CD4-positive, alpha-beta T cell treated with Interleukin-2 at 100 ng/mL for 4 hours (primary cell): ENCODE measurements at places on chromosomes 16 and 17.

DNA sequence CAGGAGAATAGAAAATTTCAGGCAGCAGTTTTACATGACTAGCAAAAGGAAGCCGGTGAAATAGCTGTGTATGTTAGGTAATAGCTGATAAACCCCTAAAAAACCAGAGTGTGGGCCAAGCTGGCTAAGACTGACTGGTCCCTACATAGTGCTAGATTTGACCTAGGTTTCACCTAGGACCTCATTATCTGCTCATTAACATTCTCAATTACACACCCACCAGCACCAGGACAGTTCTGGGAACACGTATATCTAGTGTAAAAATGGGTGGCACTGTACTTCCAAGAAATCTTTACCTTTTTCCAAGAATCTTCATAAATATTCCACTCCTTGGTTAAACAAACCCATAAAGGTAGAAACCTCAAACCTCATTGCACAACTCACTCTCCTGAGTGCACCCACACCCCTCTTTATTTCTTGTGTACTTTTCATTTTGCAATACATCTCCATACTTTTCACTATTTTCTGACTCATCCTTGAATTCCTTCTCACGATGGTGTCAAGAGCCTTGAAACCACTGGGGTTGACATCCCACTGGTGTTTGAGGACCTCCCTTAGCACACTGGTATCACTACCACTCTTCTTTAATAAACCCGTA, 262.7 kb upstream of the KCNJ16 start:
- DNase-seq = no peak

- DNase-seq = no peak
These were observed 16.0 kb upstream of the CMTM4 start for GRCh38 chr16:66712512-66712911.

DNA sequence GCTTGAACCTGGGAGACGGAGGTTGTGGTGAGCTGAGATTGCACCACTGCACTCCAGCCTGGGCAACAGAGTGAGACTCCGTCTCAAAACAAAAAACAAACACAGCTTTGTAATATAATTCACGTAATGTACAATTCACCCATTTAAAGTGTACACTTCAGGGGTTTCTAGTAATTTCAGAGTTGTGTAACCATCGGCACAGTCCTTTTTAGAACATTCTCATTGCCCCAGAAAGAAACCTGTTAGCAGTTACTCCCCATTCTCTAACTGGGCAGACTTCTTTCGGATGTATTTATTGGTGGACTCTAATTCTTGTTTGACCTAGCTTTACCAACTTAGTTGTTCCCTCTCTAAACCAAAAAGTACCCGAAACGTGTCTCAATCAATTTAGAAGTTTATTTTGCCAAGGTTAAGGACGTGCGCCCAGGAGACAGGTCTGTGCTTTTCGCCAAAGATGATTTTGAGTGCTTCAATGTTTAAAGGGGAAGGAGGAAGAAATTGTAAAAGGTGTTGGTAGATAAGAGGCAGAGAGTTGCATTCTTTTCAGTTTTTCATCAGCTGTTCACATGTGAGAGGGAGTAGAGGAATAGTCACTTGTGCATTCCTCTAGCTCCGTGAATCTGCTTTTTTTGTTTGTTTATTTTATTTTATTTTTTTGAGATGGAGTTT, 175.3 kb downstream of the PRKCA start:
- no peak for DNase-seq

DNA sequence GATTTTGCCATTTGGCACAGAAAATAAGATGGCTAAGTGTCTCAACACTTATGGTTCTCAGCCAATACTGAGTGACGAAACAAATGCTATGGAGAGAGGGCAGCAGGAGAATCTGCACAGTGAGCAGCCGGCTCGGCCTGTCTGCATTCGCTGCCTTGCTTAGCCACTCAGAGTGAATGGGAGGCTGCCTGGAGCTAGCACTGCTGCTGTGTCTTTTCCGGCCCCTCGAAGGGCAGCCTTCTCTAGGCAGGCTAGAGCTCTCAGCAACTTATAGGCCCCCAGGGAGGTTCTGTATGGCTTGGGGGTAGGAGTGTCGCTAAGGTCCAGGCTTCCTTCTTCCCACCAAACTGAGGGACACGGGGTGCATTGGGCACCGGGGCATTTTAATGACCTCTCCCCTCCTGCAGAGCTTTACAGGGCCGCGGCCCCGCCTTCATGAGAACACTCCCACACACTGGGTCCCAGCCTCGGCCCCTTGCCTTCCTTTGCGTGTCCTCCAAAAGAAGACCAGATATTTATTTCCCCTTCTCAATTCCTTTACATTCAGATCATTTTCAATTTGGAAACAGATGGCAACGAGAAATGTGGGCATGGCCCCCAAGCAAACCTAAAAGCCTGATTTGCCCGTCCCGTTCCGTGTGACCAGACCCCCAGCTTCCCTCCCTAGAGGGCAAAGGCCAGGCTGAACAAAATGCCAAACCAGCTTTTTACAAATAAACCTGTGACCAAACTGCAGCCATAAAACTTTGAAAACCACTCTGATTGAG, 670.9 kb downstream of the TOX3 start:
- no peak for DNase-seq

DNA sequence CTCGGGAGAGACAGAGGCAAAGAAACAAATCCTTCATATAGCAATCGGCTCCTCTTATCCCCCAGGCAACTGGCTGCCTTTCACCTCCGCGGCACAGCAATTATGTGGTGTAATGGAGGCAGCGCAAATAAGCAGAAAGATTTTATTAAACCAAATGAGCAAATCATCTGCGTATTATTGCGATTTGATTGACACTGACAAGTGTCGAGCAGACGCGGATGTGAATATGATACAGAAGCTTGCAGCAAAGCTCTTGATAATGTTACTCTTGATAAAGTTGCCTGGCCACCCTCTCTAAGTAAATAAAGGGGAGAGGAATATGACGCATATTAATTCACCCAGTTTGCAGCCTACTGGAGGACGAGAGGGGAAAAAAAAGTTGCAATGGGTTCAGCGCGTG, 26.5 kb upstream of the AKTIP start:
- DNase-seq = no peak

DNA sequence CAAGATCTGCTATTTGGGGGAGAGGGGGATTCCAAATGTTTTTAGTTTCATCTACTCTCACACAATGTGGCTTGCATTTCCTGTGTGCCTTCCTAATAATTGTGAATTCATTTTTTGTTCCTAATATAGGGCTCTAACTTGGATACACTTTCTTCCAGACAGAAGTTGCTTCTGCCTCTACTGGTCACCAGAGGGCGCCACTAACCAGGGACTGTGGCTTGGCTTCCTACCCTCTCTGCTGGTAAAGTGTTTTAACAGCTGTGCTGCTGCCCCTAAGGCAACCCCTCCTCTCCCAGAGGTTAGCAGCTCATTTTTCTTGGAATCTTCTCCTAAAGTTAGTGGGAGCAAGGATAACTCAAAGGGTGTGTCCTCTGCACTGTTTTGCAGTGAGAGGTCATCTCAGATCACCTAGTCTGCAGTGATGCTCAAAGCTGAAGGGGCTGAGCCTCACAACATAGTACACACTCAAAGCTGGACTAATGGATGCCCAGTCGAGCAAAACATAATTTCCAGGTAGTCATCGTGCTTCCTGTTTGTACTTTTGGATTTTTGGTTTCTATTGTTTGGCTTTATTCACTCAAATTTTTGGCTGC, 5.0 kb upstream of the PRSS54 start:
- peak; percentile 12 for DNase-seq

- no peak for DNase-seq
These were observed 6.7 kb downstream of the CBX8 start for GRCh38 chr17:79789943-79790804.

GRCh38 chr16:57257455-57258070, 12.5 kb downstream of the ARL2BP start:
- DNase-seq = no peak

GRCh38 chr17:31481783-31482081, 90.3 kb downstream of the RAB11FIP4 start:
- DNase-seq = no peak

GRCh38 chr17:57276621-57277020, 20.3 kb downstream of the MSI2 start:
- no peak for DNase-seq

DNA sequence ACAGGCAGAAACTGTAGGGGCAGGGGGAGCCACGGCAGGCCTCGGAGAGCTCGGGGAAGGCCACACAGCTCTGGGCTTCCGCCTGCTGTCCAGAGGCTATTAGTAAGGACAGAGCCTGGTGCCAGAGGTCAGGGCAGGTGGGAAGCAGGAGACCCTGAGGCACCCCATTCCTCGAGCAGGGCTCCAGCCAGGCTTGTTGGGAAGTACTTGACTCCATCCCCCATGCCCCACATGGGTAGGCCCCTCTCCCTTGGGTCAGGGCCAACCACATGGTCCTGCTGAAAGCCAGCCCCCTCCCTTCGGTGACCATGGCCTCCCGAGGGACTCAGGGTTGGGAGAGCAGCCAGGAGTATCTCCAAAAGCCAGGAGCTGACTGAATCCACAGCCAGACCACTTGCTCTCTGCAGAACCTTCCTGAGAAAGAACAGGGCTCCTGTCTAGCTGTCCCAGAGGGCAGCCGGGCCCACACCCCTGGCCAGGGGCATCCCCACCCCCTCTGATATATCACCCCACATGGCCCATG, 17.4 kb upstream of the MPRIP start:
- DNase-seq = no peak

DNA sequence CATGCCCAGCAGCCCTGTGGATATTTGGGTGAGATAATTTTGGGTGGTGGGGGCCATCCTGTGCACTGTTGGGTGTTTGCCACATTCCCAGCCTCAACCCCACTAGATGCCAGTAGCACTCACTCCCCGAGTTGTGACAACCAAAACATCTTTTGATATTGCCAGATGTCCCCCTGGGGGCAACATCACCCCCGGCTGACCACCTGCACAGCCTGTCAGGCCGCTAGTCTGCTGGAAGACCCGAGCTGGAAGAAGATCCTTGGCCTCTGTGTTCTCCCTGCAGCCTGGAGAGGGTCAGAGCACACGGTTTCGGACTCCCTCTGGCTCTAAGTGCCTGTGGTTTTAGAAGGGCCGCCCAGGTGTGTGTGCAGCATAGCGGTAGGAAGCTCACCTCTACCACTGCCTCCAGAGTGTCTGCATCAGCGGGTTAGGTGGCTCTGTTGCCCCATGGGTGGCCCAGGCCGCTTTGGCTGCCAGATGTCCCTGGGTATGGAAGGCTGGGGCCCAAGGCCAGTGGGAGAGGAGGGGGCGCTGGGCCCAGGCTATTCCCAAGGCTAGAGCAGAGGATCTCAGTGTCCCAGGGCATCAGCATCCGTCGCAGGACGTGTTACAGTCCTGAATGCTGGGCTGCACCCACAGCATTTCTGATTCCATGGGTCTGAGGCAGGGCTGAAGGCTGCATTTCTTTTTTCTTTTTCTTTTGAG, 195.8 kb upstream of the GSE1 start:
- DNase-seq = no peak

DNA sequence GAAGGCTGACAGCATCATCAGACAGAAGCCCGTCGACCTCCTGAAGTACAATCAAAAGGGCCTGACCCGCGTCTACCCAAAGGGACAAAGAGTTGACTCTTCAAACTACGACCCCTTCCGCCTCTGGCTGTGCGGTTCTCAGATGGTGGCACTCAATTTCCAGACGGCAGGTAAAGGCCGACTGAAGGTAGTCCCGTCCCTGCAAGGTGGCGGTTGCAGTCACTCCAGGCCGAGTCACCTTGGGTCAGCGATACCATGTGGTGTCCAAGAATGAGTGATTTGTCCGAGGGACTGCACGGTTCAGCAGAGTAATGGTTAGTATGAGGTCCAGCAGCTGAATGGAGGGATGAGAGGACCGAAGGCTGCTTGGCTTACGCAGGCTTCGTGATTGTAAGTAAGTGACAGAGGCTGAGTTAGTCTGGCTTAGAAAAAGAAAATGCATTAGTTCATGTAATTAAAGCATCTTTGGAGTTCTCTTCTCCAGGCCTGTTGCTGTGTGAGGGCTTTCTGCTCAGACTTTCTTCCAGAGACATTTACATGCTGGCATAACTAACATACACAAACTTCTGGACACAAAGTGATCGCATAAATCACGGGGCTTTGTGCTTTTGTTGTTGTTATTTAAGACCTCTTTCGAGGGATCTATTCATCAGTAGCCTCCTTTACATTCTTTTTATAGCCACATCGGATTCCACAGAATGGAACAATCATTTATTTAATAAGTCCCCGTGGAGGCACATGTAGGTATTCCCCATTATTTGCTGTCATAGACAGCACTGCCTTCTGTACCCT, 74.9 kb downstream of the SDR42E1 start:
- DNase-seq = no peak

DNA sequence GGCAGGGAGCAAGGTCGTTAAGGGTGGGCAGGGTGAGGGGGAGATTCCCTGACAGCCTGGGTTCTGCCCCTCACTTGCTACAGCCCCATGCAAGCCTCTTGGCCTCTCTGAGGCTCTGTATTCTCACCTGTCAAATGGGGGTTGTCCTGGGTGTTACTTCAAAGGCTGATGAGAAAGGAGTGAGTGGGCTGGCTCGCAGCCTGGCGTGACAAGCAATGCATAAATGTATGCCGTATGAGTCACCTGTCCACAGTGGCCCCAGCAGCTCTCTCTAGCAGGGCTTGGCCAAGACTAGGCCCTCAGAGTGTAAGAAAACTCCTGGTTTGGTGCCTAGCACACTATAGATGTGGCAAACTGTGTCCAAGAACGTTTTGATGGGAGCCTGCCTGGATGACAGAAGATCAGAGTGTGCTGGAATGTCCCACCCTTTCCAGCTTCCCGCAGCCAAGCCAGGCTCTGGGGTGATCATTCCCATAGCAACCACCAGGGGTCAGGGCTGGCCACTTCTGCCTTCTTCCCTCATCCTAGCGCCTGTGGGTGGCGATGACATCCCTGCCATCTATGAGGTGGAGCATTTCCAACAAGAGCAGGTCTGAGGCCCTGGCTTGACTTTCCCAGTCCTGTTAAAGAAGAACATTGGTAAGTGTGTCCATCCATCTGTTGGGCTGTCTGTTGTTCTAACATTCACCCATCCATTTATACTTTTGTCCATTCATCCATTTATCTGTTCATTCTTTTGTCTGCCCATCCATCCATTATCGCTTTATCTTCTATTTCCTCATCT, 37.2 kb upstream of the ADGRG1 start:
- peak; percentile 68 for DNase-seq

GRCh38 chr16:3007957-3008689, 4.6 kb upstream of the CLDN9 start:
- peak; percentile 18 for DNase-seq

DNA sequence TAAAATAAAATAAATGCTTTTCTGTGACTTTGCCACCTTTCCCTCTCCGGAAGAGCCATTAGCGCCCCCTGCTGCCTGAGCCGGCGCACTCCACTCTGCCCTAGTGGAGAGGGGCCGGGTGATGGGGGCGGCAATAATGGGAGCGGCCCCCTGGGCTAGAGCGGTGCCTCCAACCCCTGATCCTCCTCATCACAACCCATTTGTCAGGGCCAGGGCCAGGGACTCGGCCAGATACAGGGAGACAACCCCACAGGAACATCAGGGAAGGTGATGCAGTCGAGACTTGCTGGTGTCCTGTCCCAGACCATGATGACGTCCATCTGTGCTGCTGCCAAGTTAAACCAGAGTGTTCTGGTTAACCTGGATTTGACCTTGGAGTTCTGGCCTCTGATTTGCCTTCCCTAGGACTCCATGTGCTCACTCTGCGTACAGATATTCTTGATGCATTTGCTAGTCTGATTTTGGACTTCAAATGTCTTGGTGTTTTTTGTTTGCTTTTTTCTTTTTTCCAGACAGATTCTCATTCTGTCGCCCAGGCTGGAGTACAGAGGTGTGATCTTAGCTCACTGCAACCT, 46.1 kb upstream of the BPTF start:
- peak; percentile 12 for DNase-seq

- peak; percentile 65 for DNase-seq
These were observed 29.5 kb downstream of the KAT7 start for GRCh38 chr17:49817993-49818392.
